ENCODE measurements at places on chromosomes 11 and 22. TPM values are rescaled to one million over a fixed set of nuclear protein-coding genes. Genes with fewer than 3 reads are reported as not detected.

HEPHL1 gene
- not detected for total RNA-seq

BTBD18 gene
- total RNA-seq: not detected

IFITM10 gene
- total RNA-seq: 0.18 TPM

OR52N4 gene
- not detected for total RNA-seq

NRXN2 gene
- 0.08 TPM for total RNA-seq

ZNF70 gene
- 6.1 TPM for total RNA-seq

MUC5B gene
- total RNA-seq: not detected

GLB1L2 gene
- total RNA-seq: not detected

CYB5R3 gene
- total RNA-seq: 73.9 TPM

CCDC86 gene
- total RNA-seq: 24.9 TPM
